ENCODE measurements at places on chromosomes 2 and 18.

GRCh38 chr2:227607941-227608340 is 6.7 kb downstream of the SCYGR3 start:
- no peak for DNase-seq

DNA sequence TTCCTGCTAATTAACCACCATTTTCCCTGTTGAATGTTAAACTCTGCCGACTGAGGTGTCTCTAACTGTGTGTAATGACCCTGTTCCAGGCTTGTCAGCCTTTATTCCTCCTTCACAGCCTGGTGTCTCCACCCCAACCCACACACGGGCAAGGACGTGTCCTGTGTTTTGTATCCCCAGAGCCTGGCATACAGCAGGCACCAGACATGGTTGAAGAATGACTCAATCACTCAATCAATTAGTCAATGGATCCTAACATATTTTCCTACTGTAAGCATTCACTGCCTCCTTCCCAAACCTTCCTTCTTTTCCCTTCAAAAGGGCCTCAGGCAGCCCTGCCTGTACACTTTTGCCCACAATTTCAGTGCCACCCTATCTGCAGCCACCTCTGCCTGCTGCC is 2.7 kb upstream of the TNS1 start:
- DNase-seq: no peak

DNA sequence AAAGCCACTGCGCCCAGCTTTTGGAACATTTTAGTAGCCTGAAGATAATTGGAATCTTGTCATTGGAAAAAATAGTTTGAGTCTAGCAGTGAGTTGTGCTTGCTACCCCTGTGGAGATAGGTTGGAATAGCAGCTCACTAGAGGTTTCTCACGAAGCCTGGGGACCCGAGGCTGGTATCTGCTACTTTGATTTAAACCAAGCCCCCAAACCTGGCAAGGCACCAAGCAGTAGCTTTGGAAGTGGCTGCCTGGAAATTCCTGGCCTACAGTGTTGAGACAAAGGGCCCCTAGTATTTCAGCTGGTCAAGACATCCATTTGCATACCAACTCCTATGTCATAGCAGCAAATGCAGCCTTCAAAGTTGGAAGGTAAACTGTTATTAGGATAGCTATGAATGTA is 42.1 kb downstream of the NOP58 start:
- no peak for DNase-seq

DNA sequence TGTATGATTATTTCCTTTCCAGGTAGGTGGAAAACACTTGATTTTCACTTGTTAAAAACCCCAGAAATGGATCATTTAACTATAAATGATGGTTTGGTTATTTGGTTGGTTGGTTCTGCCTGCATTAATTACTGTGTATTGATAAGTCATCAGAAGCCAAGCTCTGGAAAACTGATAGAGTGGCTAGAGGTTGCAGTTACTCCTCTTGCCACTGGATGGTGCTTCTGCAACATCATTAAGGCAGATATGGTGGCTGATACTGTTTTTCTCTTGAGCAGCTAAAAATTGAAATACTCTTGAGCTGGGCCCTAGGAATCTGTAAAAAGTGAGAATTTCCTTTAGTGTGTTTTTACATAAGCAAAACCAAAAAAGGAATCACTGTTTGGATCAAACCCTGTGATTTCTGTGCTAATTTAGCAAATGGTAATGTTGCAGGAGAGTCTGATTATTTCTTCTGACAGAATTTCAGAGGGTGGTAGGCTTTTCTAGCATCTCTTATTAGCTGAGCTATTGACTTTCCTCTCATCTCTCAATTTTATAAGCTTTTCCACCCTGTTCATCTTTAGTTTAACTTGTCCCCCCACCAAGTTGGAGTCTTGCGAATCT is 54.3 kb downstream of the RAB10 start:
- DNase-seq: no peak

- DNase-seq: no peak
Measured at GRCh38 chr18:8865934-8866333, 160.6 kb downstream of the MTCL1 start.

GRCh38 chr2:43414033-43414432 is 181.8 kb downstream of the THADA start:
- no peak for DNase-seq

DNA sequence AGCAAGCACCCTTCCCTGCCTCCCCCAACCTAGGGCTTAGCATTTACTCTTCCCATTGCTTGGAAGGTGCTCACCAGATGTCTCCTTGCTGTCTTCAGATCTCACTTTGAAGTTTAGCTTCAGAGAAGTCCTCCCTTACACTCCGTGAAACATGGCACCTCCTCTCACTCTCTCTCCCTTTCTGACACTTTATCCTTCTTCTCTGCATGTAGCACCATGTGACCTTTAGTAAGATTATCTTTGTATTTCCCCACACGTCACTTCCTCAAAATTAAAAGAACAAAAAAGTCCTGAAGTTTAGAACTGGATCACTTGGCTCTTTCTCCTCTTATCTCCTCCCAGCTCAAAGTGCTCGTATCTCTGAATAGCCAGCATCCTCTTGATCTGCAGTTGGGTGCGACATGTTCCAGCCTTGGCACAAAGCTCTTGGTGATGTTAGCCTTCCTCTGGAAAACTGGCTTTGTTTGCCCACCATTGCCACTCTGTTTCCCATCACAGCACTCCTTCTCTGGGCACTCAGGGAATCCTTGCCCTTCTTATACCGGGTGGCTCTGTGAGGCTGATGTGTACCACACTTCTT is 40.6 kb upstream of the EPAS1 start:
- no peak for DNase-seq

Data from iPS DF 19.7 (cell line).